ENCODE measurements at places on chromosomes 2 and 18.

DNA sequence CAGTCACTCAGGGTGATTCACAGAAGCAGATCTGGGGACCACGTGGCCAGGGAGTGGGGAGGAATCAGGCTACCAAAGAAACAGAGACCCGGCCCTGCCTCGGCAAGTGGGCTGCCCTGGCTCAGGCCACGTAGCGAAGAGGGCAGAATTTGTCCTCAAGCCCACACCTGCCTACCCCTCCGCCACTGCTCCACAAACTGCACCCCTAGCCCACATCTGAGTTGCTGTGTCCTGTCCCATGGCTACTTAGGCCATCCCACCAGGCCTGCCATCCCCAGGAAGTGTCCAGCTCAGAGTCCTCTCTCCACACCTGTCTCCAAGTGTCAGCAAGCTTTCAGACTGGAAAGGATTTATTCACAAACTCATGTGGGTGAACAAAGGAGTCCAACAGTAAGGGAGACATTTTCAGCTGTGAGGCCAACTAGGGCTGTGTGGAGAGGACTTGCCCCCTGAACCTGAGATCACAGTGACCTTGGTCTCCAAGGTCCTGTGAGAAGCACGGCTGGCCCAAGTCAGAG lies 31.7 kb upstream of the ASPRV1 start:
- no peak for DNase-seq

- DNase-seq = no peak
Measured at GRCh38 chr18:12825230-12825629, 58.8 kb downstream of the PTPN2 start.

DNA sequence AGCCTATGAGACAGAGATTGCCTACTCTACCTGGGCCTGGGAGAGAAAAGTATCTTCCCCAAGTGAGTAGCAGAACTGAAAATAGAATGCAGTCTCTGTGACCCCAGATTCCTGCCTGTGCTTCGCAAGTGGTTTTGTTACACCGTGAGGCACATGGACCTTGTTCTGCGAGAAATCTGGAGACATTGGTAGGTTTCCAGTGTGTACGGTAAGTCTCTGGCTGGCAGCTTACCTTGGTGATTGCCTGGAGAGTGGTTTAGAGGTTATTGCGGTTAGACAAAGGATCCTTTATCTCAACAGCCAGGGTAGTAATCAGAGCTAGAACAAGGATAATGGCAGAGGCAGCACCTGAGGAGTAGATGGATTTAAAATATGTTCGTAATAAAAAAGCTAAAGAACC lies 606.0 kb upstream of the GCFC2 start:
- no peak for DNase-seq

DNA sequence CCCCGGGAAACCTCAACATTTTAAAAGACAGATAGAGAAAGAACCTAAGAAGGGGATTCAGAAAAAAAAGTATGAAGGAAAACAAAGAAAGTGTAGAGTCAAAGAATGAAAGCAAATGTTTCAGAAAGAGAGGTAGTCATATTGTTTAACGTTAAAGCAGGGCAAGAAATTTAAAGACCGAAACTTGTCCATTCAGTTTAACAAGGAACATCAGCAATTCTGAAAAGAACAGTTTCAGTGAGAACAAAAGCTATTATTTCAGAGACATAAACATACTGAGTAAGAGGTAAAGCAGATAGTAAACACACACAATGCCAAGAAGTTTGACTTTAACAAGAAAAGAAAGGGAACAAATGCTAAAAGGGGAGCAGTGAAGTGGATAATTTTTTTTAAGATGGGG lies 41.1 kb downstream of the MBD2 start:
- DNase-seq = no peak

DNA sequence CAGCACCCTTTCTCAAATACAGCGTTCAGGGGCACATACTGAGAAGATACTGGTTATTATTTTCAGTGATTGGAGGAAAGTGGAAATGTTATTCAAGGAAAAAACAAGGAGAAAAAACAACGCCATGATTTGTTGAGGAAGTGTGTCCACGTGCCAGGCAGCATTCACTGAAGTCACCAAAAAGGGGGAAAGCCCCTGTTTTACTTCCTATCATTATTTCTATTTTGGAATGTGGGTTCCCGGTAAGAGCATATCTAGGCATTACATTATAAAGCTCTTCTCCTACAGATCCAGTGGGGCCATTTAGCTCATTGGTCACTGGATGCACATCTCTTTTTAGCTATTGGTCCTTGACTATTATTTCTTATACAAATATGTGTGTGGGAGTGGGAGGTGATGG lies 518.7 kb downstream of the TXNL1 start:
- DNase-seq = no peak

GRCh38 chr2:209642146-209642820 lies 129.3 kb upstream of the UNC80 start:
- no peak for DNase-seq

GRCh38 chr2:233354971-233355574 lies 779 bp downstream of the DGKD start:
- DNase-seq = peak; percentile 13

- DNase-seq = no peak
Measured at GRCh38 chr2:227368574-227368973, 10.5 kb downstream of the TM4SF20 start.

GRCh38 chr2:80499095-80499494 lies 194.5 kb upstream of the LRRTM1 start:
- DNase-seq = no peak

GRCh38 chr2:223100061-223100511 lies 48.1 kb downstream of the KCNE4 start:
- DNase-seq = no peak

DNA sequence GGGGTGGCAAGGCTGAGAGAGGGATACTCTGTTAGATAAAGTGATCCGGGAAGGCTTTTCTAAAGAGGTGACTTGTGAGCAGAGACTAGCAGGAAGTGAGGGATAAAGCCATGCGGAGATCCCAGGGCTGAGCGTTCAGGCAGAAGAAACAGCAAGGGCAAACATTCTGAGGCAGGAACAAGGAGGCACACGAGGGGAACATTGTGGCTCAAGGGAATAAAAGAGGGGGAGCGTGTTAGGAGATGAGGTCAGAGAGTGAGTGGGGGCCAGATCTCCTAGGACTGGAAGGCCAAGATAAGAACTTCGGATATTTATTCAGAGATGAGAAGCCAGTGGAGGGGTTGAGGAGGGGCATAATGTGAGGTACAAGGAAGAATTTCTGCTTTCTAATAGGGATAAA lies 67.1 kb downstream of the ACTR2 start:
- DNase-seq = no peak

DNA sequence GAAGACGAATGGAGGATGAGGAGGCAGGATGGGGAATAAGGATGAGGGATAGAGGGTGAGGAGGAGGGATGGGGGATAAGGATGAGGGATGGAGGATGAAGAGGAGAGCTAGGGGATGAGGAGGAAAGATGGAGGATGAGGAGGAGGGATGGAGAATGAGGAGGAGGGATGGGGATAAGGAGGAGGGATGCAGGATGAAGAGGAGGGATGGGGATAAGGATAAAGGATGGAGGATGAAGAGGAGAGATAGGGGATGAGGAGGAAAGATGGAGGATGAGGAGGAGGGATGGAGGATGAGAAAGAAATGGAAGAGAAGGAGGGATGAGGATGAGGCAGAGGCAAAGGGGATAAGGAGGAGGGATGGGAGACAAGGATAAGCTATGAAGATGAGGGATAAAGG lies 230.0 kb downstream of the NAPG start:
- DNase-seq = no peak

DNA sequence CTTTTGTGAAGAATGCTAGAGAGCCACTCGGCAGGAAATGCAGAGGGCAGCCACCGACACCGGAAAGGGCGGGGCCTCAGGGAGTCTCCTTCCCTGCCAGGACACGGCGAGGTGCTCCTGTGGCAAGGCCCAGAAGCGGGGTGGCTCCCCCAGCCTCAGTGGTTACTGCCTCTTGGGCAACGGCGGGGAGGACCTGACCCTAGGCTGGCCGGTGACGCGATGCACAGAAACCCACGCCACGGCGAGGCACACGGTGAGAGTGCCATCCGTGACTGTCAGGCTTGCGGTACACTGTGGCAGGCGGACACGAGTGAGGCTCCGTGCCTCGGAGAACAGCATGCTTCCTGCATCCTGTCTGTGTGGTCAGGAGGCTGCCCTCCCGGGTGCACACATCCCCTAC lies 47.8 kb downstream of the ZAP70 start:
- DNase-seq = no peak

DNA sequence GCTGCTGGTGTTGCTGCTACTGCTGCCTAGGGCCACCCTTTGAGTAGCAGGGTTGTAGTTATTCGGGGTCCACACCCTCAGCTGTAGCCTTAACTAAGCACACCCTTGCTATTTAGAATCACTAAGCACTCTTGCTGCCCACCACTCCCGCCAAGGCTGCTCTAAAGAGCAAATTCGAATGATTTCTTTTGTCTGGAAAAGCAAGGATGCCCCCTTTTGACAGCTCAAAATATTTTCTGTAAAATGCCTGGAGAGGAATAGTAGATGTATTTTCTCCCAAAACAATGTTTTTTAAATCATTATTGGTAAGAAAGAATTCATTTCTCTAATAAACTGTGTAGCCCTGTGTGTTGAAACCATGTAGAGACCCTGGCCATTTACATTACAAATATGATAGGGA lies 80.8 kb upstream of the PAPOLG start:
- DNase-seq = no peak

DNA sequence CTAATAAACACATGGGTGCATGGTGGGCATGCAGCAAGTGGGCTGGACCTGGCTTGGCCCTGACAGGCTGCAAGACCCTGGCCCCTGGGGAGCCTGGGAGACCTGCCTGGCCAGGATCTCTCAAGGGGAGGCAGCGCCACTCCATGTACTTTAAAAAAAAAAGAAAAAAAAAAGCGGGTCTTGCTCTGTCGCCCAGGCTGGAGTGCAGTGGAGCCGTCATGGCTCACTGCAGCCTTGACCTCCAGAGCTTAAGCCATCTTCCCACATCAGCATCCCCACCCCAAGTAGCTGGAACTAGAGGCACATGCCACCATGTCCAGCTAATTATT lies 29.5 kb upstream of the SEMA4C start:
- DNase-seq = no peak

GRCh38 chr2:47190188-47190881 lies 35.2 kb upstream of the STPG4 start:
- DNase-seq = peak; percentile 27

DNA sequence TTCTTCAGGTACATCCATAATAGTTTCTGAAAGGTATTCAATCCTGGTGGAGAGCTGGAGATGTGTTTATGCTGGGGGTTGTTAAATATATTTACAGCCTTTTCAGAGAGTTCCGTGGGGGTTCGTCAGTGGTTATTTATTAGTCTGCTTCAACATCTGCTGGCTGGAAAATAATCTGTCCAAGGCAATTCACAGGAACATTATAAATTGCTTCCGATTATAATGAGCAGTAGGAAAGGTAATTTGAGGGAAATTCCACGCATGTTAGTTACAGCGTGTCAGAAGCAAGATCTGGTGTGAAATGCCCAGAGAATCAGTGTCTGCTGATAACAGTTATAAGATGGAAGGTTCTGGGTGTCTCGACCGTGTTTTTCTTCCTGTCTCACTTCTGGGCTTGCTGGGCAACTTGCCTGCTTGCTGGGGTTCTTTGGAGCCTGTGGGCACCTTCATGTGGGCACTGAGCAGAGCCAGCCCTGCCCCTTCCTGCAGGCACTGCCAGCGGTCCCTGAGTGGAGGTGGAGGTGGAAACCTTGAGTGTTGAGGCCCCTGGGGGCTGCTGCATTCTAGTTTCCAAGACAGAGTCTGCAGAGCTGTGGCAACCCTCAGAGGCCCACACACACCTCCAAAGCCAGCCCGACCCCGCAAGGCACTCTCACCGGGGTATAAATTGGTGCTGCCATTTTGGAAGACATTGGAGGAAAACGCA lies 185.7 kb downstream of the FAM210A start:
- DNase-seq = no peak

DNA sequence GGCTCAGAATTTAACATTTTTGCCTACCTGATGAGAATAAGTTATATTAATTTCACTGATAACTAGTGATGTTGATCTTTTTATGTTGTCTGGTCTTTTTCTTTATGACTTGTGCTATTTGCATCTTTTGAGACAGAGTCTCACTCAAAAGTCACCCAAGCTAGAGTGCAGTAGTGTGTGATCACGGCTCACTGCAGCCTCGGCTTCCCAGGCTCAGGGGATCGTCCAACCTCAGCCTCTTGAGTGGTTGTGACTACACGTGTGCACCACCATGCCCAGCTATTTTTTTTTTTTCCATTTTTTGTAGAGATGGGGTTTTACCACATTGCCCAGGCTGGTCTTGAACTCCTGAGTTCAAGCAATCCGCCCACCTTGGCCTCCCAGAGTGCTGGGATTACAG lies 7.5 kb downstream of the SMCHD1 start:
- DNase-seq = no peak

GRCh38 chr2:106061611-106062349 lies 132.3 kb downstream of the UXS1 start:
- no peak for DNase-seq

GRCh38 chr18:3525870-3526420 lies 76.0 kb downstream of the TGIF1 start:
- peak; percentile 30 for DNase-seq

GRCh38 chr2:207088839-207089238 lies 76.9 kb downstream of the KLF7 start:
- DNase-seq = peak; percentile 65

DNA sequence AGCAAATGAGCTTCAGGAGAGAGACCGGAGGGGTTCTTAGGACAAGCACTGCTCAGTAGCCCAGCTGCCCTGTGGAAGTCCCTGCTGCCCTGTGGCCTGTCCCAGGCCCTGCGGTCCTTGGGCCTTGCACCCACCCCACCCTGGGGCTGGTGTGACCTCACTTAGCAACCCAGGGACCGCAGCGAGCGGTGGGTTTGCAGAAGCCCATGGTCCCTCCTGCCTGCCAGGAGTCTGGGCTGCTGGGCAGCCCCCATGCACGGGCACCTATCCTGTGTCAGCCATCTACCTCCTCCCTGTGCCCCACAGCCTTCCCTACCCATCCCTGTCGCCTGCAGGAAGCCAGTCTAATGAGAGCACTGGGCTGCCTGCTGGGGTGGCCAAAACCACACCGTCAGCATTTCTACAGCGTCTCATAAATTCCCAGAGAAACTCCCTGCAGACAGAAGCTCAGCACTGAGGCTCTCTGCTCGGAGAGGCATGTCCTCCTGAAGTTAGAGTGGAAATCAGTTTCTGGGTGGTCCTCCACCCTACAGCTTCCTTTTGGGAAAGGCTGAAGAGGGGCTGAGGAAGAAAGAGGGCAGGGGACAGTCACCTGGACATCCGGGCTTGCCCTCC lies 231.1 kb upstream of the HS6ST1 start:
- DNase-seq = no peak

- peak; percentile 7 for DNase-seq
Measured at GRCh38 chr2:112891385-112891831, 19.6 kb upstream of the IL37 start.

DNA sequence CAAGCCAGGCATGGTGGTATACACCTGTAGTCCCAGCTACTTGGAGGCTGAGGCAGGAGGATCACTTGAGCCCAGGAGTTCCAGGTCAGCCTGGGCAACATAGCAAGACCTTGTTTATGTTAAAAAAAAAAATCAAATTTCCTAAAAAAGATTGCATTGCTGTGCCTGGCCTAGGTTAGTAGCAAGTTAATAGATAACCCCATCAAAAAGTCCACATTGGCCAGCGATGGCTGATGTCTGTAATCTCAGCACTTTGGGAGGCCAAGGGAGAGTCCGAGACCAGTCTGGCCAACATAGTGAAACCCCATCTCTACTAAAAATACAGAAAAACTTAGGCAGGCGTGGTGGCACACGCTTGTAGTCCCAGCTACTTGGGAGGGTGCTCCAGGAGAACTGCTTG lies 38.7 kb downstream of the PARD6G start:
- DNase-seq = no peak

GRCh38 chr2:853203-853870 lies 97.3 kb upstream of the SNTG2 start:
- no peak for DNase-seq
